Esophagus squamous epithelium (tissue), 5 donors: ENCODE measurements at places on chromosomes 1 and 21.

DNA sequence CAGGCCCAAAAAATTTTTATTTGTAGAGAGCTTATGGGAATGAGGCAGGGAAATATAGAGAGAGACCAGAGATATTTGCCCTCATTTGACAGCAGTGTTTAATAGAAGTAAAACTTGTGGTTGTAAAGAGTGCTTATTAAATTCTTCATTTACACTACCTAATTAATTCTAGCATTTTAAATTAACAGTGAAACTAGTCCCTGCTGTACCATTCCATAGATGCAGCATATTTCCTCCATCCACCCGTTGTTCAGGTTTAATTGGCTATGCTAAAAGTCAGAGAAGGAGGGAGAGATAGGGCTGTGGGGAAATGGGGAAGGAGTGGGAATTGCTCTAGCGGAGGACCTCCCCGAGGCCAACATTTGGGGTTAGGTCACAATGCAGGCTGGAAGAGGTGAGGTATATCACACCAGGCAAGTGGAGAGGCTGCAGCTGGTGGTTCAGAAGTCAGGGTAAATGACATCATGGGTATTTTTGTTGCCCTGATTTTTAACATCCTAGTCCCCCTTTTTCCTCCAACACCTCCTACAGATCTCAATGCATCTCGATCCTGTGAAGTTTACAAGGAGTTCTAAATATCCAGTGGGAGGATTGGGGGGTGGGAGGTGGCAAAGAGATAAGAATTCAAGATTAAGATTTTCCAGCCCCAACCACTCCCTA is 38.6 kb downstream of the ELAVL4 start:
- no peak for DNase-seq
- H3K4me1 ChIP-seq, result no peaks in the 10 kb centered on the region
- no peak overlapping the region for H3K27ac ChIP-seq
- H3K36me3 ChIP-seq, result no peaks in the 10 kb centered on the region

DNA sequence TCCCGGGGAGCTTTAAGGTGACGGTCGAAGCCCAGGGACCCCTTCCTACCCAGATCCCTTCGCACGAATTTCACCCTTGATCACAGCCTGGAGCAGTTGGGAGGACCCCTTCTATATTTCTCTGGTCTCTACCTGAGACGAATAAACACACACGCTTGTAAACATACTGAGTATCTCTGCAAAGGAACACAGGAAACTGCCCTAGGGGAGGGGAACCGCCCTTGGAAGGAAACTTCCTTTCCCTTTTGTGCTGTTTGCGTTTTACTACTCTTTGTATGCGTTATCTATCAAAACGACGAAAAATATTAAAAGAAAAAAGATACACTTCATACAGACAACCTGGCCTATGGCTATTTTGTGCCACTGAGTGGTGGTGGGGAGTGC is 750 bp downstream of the NECAP2 start:
- no peak for DNase-seq
- peaks cover 44% of the 10 kb centered on the region for H3K4me1 ChIP-seq
- H3K27me3 ChIP-seq, result no peaks in the 10 kb centered on the region
- peak overlapping the region; percentile 98 for H3K4me3 ChIP-seq
- H3K27ac ChIP-seq, result peak overlapping the region; percentile 85

DNA sequence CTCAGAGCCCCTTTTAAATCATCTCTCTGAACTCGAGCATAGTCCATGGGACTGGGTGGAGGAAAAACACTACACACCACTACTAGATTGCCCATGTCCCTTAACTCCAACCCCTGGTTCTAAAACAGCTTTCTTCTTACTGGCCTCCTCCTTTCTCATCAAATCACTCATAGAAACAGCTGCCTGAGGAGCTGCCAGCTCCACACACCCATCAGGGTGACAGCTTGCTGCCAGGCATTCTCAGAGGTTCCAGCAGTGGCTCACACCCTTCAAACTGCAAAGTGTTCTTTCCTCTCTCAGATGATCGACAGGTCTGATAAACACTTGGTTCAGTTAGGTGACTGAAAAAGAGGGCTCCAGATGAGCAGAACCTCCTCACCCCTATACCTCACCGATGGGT is 543.0 kb upstream of the PLXNA2 start:
- H3K27ac ChIP-seq, result no peak overlapping the region
- H3K27me3 ChIP-seq, result no peaks in the 10 kb centered on the region
- DNase-seq, result no peak
- no peaks in the 10 kb centered on the region for H3K4me1 ChIP-seq
- no peaks in the 10 kb centered on the region for H3K36me3 ChIP-seq

GRCh38 chr1:69710484-69711189 is 142.9 kb downstream of the LRRC7 start:
- no peak overlapping the region for H3K4me3 ChIP-seq
- no peaks in the 10 kb centered on the region for H3K27me3 ChIP-seq
- no peaks in the 10 kb centered on the region for H3K4me1 ChIP-seq
- no peak for DNase-seq
- no peak overlapping the region for H3K27ac ChIP-seq
- no peaks in the 10 kb centered on the region for H3K36me3 ChIP-seq

DNA sequence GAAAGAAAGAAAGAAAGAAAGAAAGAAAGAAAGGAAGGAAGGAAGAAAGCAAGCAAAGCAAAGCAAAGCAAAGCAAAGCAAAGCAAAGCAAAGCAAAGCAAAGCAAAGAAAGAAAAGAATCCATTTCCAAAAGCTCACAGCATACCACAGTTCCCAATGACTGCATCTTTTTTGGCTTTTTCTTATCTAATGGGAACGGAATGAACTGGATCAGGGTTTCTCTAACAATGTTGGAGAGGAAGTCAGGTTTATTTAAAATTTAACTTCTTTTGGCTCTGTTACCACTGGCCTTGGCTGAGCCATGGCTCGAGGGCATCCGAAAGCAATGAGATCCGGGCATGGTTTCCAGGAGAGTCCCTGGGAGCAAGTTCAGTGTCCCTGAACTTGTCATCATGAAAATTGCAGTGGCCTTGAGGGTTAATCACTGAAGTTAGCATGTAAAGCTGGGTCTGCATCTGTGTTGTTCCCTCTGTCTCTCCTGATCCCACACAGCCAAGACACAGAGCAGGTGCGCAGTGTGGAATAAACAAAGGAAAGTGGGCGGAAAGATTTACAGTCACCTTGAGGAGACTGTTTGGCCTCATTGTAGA is 34.6 kb upstream of the CTPS1 start:
- no peaks in the 10 kb centered on the region for H3K27me3 ChIP-seq
- no peaks in the 10 kb centered on the region for H3K36me3 ChIP-seq
- no peak for DNase-seq
- peak overlapping the region; percentile 79 for H3K27ac ChIP-seq
- H3K4me1 ChIP-seq, result peaks cover 42% of the 10 kb centered on the region
- H3K4me3 ChIP-seq, result no peak overlapping the region

GRCh38 chr1:41390166-41390565 is 28.9 kb downstream of the FOXO6 start:
- H3K4me3 ChIP-seq, result no peak overlapping the region
- no peak for DNase-seq
- H3K4me1 ChIP-seq, result peaks cover 68% of the 10 kb centered on the region
- H3K27me3 ChIP-seq, result peaks cover 19% of the 10 kb centered on the region
- H3K36me3 ChIP-seq, result no peaks in the 10 kb centered on the region

DNA sequence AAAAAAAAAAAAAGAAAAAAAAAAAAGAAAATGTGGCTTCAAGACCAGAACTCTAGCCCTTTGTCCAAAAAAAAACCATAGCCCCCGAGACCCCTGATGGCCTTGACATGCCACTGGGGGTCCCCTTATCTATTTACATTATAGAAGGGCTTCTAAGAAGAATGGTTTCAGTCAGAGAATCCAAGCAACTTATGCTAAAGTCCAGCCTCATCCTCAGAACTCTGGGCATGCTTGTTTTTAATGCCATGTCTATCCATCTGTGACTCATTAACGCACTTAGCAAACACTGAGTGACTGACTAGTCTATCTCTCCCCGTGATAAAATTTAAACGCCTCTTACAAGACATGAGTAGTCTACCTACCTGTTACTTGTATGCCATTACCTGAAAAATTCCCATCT is 29.3 kb downstream of the ERG start:
- H3K27me3 ChIP-seq, result no peaks in the 10 kb centered on the region
- no peak overlapping the region for H3K27ac ChIP-seq
- no peak for DNase-seq
- H3K36me3 ChIP-seq, result no peaks in the 10 kb centered on the region

DNA sequence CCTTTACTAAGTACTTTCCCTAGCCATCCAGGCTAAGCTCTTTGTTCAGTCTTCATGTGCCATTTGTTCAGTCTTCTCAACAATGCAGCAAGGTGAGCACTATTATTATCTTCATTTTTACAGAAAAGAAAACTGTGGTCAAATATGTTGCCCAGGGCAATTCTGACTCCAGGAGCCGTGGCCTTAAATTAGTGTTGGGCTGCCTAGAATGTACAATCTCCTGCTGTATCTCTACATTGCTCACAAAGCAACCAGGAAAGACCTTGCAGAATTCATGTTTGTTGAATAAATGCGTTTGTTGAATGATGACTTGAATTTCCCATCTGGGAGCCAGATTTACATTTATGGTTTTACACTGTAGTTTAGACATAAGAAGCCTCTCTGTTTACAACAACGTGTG is 14.2 kb downstream of the CD101 start:
- H3K27ac ChIP-seq, result no peak overlapping the region
- H3K4me3 ChIP-seq, result no peak overlapping the region
- H3K27me3 ChIP-seq, result no peaks in the 10 kb centered on the region
- no peaks in the 10 kb centered on the region for H3K4me1 ChIP-seq
- no peak for DNase-seq
- no peaks in the 10 kb centered on the region for H3K36me3 ChIP-seq

- peaks cover 6% of the 10 kb centered on the region for H3K4me1 ChIP-seq
- no peak overlapping the region for H3K27ac ChIP-seq
These were observed 111.4 kb downstream of the ST3GAL3 start for GRCh38 chr1:43818691-43819090.
